CD4-positive, alpha-beta T cell treated with Interleukin-10 for 1 hour (primary cell): ENCODE measurements at places on chromosomes 5 and 9.

DNA sequence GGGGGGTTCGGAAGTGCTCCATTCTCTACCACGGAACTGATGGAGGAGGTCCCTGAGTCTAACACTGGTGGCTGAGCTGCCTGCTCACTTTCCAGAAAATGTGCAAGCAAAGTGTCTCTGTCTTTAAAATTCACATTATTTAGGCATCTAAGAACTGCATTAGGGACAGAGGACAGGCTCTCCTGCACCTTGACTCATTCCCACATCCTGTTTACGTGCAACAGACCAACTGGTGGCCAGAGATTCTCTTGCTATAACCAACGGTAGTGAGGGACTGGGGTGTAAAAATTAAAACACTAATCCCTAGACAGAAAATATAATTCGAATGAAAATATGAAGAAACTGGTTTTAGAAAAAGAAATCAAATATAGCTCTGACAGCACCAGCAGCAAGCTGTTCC is 320.9 kb downstream of the IRX2 start:
- DNase-seq: no peak

DNA sequence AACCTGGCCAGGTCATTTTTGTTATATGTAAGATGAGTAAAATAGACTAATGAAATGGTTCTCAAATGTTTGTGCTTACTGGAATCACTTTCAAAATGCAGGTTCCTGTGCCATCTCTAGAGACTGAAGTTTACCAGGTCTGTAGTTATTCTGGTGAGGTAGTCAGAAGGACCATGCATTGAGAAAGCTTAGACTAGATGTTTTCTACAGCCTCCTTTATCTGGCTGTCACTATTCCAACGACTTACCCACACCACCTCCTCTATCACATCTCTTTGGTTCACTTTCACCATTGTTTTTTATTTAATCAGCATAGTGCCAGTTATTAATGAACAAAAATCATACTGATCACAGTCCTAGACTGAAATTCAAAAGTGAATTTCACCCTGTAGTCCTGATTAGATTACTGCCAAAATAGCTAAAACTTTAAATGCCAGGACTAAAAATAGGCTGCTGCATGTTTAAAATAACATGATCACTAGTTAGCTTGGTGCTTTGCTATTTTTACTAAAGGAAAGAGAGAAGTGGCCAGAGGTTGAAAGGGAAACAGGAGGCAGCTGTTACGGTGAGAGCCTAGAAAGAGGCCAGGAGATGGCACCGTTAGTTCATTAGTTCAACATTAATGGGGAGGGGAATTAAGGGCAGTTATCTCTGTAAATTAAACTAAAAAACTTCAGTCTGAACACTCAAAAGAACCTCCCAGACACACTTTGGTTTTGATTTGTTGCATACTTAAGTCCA is 13.9 kb upstream of the FNIP1 start:
- peak; percentile 33 for DNase-seq

- no peak for DNase-seq
These were observed 7.9 kb upstream of the ACSL6 start for GRCh38 chr5:132019337-132019736.

GRCh38 chr5:71748360-71748759 is 29.3 kb downstream of the CARTPT start:
- DNase-seq: no peak

DNA sequence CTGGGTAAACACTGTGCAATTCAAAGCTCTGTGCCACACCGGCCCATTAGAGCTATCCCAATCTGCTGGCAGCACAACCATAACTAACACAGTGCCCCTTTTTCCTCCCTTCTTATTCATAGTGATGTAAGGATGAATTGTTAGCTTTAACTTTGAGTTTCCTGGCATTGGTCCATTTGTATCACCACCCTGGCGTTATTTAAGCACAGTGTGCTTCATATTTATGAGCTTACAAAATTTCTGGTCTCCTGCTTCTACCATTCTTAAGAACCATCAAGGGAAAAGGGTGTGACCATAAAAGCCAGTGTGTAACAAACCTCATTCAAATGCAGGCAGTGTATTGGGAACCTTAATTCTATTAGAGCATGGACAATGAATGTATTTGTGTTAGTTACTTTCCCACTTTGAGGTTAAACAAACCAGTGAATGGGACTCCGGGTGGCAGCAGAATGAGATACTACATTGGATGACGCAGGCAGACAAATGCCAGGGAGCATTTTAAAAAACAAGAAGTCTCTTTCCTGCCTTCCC is 222.6 kb downstream of the TMEM161B start:
- DNase-seq: no peak

DNA sequence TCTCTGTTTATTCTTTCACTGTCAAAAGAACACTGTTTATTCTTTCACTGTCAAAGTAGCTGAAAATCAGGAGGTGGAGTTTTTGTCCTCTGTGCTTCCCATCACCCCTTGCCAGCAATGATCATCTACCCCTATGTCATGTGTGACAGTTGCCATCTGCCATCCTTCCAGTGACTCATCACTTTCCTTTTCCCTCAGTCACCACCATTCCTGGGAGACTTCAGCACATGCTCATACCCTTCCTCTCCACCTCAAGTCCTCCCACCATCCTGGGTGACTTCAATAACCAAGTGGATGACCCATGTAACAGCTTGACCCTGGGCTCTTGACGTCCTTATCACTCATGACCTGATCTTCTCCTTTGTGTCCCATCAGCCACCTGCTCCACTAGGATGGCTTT is 43.3 kb upstream of the RASEF start:
- no peak for DNase-seq

GRCh38 chr9:106421772-106422171 is 441.2 kb upstream of the ZNF462 start:
- DNase-seq: no peak

GRCh38 chr5:83364312-83365299 is 106.9 kb upstream of the VCAN start:
- DNase-seq: no peak

GRCh38 chr9:114491430-114492003 is 13.8 kb downstream of the WHRN start:
- DNase-seq: no peak

- no peak for DNase-seq
These were observed 70.6 kb downstream of the LRSAM1 start for GRCh38 chr9:127521919-127522304.

- no peak for DNase-seq
These were observed 4.3 kb downstream of the CSNK1A1 start for GRCh38 chr5:149546974-149547373.

DNA sequence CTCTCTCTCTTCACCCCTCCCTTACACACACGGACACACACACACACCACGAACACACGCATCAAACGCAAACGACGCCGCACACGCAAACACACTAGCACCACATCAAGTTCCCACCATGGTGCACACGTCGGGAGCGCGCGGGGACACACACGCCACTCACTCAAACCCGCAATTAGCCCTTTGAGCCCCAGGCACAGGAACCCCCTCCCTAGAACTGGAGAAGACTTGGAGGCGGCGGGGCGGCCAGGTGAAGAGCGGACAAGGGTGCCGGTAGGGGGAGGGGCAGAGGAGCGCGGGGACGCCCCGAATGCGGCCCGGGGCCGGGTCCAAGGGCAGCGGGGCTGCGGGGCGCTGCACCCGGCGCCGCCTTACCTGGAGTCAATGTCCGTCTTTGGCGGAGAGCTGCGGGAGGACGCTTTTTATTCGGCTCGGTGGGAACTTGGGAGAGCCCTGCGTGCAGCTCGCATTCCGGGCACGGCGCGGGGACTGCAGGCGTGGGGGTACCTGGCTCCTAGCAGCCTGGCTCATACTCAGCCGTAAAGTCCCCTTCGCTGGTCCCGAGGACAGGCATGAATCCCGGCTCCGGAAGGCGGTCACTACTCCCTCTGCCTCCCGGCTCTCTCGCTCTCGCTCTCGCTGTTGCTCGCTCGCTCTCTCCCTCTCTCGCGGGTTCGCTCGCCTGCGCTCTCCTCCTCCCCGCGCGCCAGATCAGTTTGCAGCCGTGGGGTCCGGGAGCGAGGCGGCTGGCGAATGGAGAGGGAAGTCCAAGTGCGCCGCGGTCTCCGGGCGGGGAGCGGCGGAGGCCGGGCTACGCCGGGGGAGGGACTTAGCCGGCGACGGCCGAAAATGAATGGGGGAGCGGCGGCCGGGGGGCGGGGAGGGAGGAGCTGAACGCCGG is at the start of gene BRINP1:
Gene BRINP1, minus strand, starts transcription at position 755 of the 901 bp plus-strand sequence. CDS start 56,080 bp downstream, outside the sequence.
- no peak for DNase-seq

DNA sequence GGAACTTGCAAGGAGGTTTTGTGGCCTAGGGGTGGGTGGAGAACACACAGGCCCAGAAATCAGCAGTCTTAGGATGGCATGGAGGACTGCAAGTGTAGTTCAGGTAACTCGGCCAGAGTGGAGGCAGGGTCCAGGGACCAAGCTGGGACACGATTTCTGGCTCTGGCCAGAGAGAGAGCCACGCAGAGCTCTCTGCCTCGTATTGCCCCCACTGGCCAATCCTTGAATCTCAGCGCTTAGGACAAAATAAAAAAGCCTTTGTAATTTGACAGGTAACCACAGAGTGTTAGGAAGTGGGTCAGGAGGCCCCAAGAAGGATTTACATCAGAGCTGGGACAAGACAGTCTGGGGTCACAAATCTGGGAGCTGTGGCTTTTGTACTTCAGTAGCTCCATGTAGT is 11.7 kb downstream of the MAP3K1 start:
- DNase-seq: peak; percentile 39

- no peak for DNase-seq
These were observed 17.1 kb downstream of the RGS3 start for GRCh38 chr9:113480612-113481011.

- no peak for DNase-seq
These were observed 100.3 kb downstream of the GCNT1 start for GRCh38 chr9:76559286-76559685.

DNA sequence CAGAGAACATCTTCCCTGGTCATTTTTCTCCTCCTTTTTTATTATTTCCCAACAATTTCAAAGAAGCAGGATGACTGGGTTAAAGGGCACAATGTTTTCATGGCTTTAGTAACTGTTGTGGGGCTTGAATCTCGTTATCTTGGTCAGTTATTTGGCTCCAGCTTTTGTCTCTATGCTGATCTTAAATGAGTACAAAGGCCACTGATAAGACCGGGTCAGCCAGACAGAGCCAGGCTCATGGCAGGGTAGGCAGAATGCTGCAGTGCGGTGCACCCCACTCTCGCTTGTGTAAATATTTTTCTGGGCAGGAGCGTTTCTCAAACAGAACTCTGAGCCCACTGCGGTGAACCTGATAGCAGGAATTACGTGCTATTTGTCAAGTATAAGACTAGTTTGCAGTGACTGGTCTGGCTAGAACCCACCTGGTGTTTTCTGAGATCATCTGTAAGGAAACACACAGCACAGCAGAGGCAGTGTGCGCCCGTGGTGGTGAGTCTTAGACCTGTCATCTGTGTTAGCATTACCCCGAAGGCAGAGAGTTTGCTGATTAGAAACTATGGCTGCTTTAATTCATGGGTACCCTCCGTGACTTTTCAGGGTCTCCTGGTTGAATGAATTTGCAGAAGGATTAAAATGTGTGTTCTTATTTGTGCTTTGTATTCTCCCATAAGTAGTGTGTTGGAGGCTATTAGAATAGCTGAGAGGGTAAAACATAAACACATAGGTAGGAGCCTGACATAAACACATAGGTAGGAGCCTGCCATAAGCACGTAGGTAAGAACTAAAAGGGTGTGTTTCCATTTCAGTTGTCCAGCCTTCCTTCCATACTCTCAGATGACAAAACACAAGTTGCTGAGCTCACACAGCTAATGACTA is 158.6 kb upstream of the DMRT1 start:
- DNase-seq: no peak

DNA sequence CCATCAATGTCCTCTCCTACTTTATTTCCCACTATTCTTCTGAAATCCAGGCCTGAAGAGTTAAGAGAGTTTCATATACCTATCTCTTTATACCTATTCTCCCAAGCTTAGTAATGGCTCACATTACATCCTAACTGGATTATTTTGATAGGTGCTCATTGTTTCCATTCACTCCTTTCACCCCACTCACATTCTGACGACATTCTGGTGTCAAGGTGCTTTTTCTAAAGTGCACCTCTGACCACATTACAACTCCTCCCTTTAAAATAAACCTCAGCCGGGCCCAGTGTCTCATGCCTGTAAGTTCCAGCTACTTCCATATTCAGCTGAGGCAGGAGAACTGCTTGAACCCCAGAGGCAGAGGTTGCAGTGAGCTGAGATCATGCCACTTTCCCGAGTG is 417.1 kb downstream of the BNC2 start:
- no peak for DNase-seq

DNA sequence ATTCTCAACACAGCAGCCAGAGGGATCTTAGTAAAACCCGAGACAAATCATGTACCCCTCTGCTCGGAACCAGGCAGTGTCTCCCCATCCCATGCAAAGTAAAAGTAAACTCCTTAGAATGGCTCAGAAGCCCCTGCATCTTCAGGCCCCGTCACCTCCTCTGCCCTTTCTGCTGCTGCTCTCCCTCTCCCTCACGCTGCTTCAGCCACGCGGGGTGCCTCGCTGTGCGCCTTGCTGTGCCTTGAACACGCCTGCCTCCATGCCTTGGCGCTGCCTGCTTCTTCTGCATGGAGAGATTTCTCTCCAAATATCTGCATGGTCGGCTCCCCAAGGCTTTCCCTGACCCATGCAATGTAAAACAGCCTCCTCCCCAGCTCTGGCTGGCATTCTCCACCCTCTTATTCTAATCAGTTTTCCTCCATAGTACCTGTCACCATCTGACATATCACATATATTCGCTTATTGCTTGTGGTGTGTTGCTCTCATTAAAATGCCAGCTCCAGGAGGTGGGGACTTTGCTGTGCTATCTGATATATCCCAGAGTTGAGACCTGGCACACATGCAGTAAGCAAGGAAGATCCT is 8.0 kb downstream of the GPRIN1 start:
- DNase-seq: no peak

- no peak for DNase-seq
These were observed 238.2 kb downstream of the TLE4 start for GRCh38 chr9:79809931-79810330.

GRCh38 chr9:6214903-6215302 is 704 bp upstream of the IL33 start:
- DNase-seq: no peak

DNA sequence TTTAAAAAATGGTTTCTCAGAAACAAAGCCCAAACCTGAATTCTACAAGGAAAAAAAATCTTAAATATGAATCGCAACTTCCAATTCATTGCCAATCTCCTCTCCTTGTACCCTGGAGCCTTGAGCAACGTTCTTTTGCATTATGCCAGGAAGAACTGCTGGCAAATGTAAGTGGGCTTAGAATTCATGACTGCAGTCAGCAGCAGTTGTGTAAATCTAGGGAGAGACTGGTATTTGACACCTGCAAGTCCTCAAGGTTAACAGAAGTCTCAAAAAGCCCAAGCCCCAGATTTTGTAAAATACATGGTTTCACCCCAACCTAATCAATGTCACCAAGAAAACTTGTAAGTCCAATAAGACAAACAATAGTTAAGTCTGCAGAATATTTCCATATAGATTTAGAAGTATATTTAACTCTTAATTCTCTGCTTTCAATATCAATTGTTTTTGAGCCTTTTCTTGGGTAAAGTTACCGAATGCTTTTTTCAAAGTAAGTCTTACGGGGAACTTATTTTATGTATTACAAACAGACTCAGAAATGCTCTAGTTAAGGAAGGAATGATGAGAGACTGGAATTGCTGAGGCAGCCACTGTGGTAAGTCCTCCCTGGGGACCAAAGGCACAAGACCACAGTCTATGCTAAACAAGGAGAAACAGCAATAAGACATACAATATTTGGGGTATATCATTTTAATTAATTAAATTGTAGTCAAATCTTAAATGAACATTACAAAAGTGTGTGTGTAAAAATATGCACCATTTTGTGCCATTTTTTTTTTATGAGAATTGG is 31.3 kb downstream of the ELL2 start:
- no peak for DNase-seq

GRCh38 chr5:75042522-75042921 is 9.8 kb downstream of the GCNT4 start:
- no peak for DNase-seq

GRCh38 chr5:126947146-126948010 is 83.0 kb downstream of the MARCHF3 start:
- DNase-seq: no peak
